ENCODE measurements at places on chromosomes 6 and 20. TPM values are rescaled to one million over a fixed set of nuclear protein-coding genes. Genes with fewer than 3 reads are reported as not detected.

GRCh38 chr6:16440636-16441212 is 202.3 kb downstream of the GMPR start:
- H3K4me3 ChIP-seq = no peak overlapping the region
- no peak overlapping the region for H3K27ac ChIP-seq
- no peaks in the 10 kb centered on the region for H3K36me3 ChIP-seq

- H3K27ac ChIP-seq = no peak overlapping the region
- peaks cover 47% of the 10 kb centered on the region for H3K36me3 ChIP-seq
Measured at GRCh38 chr6:36217188-36217587, 20.6 kb downstream of the BRPF3 start.

- H3K4me1 ChIP-seq = peaks cover 20% of the 10 kb centered on the region
- H3K27ac ChIP-seq = no peak overlapping the region
- no peak for DNase-seq
- no peaks in the 10 kb centered on the region for H3K27me3 ChIP-seq
Measured at GRCh38 chr6:52523378-52524142, 53.3 kb downstream of the TRAM2 start.

The BMP5 gene
- not detected for total RNA-seq

The MEP1A gene
- not detected for total RNA-seq

The KCNK15 gene
- total RNA-seq = 4.8 TPM

Measured in Calu3 (cell line).